ENCODE measurements at places on chromosomes 12 and 14.

DNA sequence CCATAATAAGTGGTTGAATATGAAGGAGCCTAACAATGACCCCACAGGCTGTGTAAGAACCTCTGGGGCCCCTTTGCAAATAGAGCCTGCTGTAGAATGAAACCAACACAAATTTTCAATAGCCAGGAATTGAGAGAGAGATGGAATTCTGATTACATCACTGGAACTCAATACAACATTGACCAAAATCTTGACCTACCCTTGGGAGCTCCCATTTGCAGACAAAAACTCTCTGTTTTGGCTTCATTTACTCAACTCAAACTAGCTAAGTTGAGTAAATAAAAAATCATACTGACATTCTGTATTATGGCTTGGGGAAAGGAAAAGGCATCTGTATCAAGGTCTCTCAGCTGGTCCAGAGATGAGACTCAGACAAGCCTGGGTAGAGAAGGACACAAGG is 91.0 kb downstream of the TBX3 start:
- no peak for DNase-seq

DNA sequence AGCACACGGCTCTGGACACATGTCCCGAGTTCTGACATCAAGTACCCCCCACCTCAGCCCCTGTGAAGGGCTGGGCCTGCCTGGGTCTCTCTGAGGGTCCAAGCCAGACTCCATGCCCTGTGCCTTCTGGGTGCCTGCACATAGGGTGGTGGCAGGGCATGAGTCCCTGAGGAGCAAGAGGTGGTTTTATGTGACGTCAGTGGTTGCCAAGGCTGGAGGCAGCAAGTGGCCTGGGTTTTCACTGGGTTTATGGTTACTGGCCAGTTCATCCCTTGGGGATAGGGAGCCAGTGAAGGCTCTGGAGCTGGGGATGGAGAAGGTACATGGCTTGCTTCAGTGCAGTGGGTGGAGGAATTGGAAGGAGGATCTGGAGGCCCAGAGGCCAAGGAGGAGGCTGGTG is 51.1 kb upstream of the EML1 start:
- DNase-seq, result no peak

- no peak for DNase-seq
Observed at GRCh38 chr14:69980457-69981425, 101.5 kb downstream of the SMOC1 start.

DNA sequence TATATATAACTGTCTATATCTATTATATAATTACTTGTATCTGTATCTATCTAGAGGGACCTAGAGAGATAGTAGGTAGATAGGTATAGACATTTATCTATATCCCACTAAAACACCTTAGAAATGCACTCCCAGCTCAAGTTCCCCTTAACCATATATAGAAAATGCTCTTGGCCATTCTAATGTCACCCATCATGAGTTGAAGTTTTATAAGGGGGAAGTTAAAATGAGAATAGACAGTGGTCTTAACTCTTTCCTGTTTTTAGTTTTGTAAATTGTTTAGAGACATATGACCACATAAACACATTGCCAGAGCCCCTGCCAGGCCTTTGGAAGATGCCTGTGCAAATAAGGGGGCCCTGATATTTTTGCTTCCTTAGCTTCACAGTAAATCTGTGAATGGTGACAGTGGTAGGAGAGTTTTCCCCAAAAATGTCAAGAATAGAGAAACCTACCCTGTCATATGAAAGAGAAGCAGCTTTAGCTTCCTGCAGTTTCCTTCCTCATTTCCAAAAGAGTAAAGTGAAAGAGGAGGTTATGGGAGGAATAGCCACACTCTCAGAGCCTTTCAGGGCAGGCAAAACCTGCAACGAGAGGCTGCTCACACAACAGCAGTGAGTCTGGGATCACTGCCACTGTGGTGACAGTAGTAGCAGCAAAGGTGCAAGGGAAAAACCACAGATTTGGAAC is 45.5 kb downstream of the MGST1 start:
- no peak for DNase-seq

DNA sequence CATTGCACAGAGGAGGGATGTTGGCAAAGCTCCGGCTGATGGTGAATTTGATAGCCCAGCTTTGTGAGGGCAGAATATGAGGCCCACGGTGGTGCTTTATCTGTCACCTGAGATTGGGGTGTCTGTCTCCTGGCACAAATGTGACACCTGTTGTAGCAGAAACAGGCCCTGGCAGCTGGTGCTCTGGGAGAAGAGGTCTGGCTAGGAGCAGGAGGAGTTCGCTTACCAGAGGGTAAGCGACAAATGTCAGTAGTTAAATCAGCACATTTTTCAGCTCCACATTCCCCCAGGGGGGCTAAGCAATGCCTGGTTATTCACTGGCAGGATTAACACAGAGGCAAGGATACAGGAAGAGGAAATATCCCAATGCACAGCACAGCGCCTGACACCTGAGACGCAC is 71.1 kb downstream of the B4GALNT3 start:
- DNase-seq, result no peak

GRCh38 chr14:67736771-67737170 is 35.1 kb downstream of the RDH12 start:
- DNase-seq, result no peak

GRCh38 chr14:100653409-100653808 is 66.2 kb upstream of the BEGAIN start:
- no peak for DNase-seq

DNA sequence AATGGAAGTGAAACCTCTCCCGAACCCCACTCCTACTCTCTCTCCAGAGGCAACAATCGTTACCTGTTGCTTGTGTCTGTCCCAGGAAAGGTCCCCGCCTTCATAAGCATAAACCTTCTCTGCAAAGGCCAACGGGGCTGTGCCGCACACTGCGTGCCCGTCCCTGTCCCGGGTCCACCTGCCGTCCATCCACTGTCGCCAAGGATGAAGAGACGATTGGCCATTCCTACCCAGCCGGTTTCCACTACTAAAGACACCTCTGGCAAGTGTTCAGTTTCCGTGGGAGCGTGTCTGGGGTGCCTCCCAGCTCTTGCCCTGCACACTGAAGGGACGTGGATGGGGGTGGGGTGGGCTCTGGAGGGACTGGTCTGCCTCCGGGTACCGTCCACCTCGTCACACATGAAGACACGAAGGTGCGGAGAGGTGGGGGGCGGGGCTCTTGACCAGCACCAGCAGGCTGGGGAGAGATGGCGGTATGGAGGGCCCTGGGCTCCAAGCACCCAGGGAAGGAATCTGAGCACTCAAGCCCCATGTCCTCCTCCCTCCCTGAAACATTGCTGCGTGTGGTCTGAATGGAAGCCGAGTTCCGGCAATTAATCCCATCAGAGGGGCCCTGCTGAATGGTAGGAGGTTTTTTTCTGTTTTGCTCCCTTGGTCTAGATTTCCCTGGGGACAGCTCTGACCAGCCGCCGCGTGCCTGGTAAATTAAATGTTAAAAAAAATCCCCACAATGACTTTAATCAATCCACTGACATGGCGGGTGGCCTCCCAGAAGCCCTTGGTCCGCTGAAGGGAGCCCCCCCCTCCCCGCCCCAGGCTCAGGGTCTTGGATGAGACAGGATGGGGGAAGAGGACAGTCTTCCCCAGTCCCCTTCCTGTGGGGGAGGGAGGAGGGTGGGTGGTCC is 4.1 kb upstream of the KIF26A start:
- DNase-seq, result no peak

DNA sequence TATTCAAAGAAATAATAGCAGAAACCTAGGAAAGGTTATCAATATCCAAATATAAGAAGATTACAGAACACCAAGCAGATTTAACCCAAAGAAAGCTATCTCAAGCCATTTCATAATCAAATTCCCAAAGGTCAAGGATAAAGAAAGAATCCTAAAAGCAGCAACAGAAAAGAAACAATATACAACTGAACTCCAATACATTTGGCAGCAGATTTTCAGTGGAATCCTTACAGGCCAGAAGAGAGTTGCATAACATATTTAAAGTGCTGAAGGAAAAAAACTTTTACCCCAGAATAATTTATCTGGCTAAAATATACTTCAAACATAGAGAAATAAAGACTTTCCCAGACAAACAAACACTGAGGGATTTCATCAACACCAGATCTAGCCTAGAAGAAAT is 54.3 kb downstream of the DENND5B start:
- DNase-seq, result no peak

- no peak for DNase-seq
Observed at GRCh38 chr14:103118018-103118662, 5.1 kb upstream of the TNFAIP2 start.
